CD4-positive, alpha-beta memory T cell (primary cell): ENCODE measurements at places on chromosomes 5 and 9.

GRCh38 chr9:98770717-98771116 is 25.6 kb downstream of the ANKS6 start:
- DNase-seq = no peak

DNA sequence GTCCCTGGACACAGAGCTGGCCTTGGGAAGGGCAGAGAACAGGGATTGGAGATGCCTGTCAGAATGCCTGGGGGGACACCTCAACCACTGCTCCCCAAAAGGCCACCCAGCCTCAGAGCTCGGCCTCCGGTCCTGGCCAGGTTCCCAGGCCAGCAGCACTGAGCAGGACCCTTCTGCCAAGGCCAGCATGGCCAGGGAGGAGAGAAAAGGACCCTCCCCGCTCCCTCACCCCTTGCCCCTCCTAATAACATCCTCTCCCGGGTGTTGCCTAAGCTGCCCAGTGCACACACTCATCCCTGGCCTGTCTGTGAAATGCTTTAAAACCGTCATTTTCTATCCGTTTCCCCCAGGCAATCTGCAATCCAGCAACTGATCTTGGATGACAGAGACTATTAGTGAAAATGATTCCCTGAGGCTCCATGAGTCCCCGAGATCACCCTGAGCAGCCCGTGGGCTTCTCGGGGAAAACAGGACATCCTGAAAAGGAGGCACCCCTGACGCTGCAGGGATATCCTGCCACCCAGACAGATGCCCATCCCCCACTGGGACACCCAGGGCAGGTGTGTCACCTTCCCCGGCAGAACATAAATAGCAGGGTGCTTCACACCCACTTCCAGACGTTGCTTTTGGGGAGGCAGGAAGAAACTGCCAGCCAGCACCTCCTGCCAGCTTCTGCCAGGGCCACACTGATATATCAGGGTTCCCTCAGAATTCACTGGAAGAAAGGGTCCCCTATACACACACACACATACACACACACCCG is 75.3 kb downstream of the ADAMTS2 start:
- DNase-seq = no peak

DNA sequence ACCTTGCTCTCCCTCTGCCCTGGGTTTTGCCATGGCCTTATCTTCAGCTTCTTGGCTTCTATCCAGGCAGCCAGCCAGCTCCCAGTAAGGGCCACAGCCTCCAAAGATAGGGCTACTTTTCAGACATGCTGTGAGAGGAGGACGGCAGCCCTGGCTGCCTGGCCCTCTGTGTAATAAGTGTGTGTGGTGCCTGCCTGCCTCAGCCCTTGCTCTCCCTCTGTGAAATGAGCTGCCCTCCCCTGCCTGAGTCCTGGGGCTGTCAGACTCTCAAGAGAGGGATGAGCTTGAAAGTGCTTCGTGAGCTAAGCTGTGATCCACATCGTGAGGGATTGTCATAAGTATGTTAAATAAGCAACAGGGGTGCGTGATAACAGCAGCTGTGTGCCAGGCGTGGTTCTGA is 8.1 kb downstream of the NDST1 start:
- DNase-seq = no peak

GRCh38 chr5:24621792-24622191 is 23.0 kb downstream of the CDH10 start:
- DNase-seq = no peak

- DNase-seq = no peak
These were observed 426.7 kb downstream of the ZSWIM6 start for GRCh38 chr5:61758711-61759110.

GRCh38 chr5:123099514-123100151 is 10.6 kb downstream of the PRDM6 start:
- DNase-seq = no peak

DNA sequence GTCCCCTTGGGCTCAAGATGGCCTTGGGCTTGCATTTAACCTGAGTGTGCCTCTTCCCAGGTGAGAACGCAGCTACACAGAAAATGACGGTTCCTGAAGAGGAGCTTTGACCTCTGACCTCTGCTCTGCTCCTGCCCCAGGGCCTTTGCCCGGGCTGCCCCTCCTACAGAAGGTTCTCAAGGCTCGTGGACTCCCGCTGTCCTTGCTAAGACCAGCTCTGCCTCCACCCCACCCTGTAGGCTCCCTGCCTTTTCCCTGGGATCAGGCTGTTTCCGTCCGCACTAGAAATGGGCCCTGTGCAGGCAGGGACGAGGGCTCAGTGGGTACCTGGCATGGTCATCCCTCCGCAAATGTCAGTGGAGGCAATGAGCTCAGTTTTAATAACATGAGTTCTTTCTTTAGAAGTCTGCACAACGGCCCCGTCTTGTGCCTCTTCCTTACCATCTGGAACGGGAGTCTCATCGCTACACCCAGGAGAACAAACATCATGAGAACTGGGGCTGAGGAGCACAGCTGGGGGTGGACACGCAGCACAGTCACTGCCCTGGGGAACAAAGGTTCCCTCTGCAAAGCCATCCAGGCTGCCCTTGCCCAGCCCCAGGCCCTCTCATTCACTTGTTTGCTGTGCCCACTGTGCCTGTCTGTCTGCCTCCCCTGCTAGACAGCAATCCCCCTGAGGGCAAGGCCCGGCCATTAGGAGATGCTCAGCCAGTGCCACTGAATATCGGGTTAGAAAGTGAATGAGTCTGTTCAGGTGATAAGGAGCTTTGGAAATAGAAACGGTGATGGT is 26.7 kb upstream of the LPCAT1 start:
- no peak for DNase-seq

DNA sequence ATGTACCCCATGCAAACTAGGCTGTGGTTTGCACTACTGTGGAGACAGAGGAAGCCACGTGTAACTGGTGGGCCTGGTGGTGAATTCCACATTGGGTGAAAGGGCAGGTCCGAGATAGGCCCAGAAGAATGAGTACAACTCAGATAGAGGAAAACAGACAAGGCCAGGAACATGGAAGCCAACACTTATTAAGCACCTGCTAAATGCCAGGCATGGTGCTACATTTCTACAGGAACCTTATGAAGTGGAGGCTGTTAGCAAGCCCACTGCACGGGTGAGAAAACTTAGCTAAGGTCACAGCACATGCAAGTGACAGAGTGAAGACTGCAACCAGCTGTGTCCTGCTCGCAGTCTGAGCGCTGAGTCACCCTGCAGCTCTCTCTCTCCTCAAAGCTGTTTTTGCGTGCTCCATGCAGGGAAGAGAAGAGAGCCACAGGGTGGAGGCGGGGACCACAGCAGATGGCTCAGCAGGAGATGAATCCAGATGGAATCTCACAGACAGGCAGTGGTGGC is 65.5 kb upstream of the SPTLC1 start:
- DNase-seq = no peak

- DNase-seq = no peak
These were observed 64.0 kb downstream of the POU5F2 start for GRCh38 chr5:93677359-93677891.

DNA sequence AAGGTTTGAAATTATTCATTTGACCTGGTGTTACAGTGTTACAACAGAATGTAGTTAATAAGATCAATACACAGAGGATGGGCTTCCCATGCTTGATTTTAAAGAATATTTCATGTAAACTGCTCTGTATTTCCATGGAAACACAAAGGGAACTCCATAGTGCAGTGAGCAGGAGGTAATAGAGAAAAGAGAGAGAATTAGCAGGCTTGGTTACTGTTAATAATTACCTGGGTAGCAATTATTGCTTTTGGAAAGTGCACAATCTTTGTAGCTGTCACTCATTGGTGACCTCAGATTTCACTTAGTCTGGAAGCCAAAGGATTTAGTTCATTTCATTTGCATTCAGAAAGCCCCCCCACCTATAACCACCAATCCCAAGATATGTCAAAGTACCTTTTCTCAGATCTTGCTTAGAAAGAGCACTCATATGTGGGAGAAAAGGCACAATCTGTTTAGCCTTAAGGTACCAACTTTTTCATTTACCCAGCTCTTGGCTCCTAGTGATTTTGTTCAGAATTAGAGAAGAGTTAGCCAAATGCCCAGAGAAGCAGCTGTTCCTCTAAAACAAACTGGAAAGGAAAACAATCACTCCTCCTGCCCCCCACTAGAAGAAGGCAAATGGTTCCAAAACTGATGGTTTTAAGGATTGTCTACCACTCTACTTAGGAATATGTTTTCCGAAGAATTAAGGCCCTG is 234.5 kb upstream of the SLC24A2 start:
- DNase-seq = no peak

DNA sequence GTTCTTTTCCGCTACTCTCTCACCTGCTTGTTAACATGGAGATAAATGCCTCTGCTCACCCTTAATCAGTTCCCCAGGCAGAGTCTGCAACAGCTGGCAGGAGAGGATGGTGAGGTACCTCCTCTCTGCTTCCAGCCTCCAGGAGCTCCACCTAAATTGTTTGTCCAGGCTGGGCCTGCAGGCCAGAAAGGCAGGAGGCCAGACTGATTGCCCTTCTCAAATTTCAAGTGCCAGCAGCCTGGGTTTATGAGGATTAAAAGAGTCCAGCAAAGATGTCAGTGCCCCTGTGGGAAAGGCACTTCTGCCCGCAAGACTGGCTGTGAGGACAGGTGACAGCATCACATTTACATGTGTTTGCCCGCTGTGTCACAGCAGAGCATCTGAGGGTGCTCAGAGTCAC is 19.8 kb downstream of the CORO2A start:
- no peak for DNase-seq

DNA sequence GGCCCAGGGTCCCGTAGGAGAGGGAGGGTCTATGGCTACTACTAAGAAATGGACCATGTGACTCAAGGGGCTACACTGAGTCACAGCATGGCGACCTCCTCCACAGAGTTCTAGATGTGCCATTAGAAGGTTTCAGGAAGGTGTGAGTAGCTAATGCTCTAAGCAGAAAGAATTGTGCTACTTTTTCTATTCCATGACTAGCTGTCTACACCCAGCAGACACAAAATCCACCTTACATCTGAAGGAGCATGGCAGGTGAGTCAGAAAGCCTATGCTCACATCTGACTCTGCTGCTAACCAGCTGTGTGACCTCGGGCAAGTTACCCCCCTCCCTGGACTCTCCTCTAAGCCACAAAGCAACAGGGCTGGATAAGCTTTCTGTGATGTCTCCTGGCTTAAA is 14.4 kb upstream of the MEIKIN start:
- no peak for DNase-seq

DNA sequence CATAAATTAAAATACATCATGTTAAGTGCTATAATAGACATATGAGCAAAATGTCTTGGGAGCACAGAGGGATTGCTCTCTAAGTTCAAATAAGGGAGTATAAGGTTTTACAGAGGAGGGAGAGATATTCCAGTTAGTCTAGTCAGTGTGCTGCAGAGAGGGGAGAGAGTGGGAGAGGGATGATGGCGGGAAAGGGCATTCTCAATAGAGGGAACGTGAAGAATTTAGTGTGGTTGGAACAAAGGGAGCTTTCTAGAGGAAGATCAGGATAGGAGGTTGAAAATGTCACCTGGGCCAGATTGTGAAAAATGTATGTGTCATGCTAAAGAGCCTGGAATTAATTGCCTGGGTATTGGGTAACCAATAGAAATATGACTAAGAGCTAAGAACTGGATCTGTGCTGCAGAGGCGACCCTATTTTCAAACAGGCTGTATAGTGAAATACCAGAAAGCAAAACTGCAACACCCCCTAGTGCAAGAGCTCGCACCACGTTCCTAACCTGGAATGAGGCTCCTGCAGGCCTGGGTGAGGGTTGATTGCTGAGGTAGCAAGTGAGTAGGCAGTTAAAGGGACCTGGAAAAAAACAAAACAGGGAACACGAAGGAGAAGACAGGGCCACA is 791.8 kb upstream of the C9orf72 start:
- no peak for DNase-seq

DNA sequence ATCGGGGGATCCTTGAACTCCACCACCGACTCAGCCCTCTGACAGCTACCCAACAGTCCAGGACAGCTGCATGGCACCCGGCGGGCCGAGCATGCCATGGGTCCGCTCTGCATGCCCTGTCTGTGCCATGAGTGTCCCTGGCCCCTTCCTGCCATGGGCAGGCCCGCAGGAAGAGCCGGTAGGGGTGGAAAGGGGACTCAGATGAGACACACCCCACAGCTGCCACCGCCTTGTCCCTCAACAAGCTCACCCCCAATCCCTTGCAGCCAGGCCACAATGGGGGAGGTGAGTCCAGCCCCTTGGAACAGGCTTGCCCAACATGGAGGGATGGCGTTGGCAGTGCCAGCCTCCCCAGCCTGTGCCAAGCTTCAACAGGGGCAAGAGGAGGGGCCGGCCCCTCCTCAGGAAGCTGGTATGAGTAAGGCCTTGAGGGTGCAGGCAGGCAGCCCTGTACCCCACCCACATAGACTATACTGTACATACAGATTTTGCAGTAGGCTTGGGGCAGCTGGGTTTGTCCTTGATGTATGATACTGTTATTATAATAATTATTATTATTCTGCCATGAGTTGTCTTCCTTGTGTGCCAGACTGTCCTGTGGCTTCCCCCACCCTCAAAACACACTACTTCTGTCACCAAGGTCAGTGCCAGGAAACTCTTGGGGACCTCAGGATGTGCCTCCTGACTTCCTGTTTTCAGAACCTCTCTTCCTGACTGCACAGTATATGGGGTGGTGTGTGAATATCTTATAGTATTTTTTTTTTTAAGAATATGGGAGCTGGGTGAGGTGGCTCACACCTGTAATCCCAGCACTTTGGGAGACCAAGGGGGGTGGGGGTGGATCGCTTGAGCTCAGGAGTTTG is 12.0 kb upstream of the SLC34A1 start:
- no peak for DNase-seq

DNA sequence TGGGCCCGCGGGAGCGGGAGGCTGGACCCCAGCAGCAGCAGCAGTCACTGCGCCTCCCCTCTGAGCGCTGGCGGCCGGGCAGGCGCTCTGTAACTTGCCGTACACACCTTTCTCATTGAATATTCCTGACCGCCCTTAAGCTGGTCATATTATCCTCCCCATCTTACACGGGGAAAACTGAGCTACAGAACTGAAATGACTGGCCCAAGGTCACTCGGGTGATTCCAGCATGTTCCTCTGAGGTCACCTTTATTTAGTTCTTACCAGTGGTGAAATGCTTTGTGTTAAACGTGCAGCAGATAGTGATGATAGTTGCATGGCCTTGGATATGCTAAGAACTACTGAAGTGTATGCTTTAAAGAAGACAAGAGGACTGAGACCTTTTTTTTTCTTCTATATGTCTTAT is 607 bp downstream of the UQCRQ start:
- DNase-seq = no peak

- no peak for DNase-seq
These were observed 151.9 kb upstream of the SMC2 start for GRCh38 chr9:103942200-103942599.

- no peak for DNase-seq
These were observed 724 bp downstream of the NR2F1-AS1 start for GRCh38 chr5:93580063-93580926.

GRCh38 chr9:126819482-126819881 is 14.6 kb downstream of the ZBTB43 start:
- no peak for DNase-seq
